Urothelium cell line (cell line): ENCODE measurements at places on chromosomes 13 and 19.
A peak's percentile ranks its signal among the peaks of the same experiment; 100 is the strongest.

DNA sequence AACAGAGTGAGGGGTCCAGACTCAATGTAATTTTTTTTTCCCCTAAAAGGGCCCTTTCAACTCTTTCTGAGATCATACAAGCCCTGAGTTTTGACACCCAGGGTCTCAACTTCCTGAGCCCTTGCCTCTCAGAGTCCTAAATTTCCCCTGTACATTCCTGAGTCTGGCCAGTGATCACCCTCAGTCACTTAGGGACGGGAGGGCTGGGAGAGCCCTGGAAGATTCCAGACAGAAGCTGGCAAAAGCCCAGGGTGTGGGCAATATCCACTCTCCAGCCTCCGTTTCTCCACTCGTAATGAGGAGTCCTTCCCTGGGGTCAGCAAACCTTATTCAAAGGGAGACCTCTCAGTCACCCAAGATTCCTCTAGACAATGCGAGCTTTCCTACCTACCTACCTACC is 1.6 kb downstream of the PPP1R13L start:
- DNase-seq, result no peak

DNA sequence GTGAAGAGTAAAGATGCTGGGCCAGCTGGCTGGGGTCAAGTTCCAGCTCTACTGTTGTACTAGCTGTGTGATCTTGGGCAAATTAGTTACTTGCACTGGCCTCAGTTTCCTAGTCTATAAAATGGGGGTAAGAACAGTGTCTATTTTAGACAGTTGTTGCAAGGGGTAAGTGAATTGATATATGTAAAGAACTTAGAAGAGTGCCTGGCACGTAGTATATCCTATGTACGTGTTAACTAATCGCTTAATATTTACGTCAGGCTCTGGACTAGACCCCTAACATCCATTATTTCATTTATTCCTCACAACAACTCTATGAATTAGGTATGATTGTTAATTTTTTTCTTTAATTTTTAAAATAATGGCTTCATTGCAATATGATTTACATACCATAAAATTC is 3.7 kb upstream of the LCP1 start:
- DNase-seq, result no peak

DNA sequence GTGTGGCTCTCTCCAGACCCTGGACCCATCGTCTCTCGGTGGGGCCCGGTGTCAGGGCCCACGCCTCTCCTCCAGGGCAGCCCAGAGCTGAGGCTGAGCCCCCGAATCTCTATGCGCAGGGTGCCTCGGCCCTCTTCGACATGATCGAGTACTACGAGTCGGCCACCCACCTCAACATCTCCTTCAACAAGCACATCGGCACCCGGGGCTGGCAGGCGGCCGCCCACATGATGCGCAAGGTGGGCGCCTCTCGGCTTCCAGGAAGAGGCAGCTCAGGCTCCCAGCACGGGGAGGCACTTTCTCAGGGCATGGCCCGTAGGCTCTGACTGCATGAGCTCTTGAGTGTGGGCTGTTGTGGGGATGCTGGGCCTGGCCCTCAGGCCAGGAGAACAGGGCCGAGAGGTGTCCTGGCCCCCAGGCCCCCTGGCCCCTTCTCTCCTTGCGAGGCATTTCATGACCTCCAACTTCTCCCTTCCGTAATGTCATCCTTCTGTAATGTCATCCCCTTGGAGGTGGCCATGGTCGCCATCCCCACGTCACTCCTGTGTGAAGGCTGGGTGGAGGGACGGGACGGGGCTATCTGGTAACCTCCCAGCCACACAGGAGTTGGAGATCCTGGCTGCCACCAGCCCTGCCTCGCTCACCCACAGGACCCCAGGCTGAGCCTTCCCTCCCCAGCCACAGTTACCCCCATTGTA is 19.4 kb downstream of the NKPD1 start:
- no peak for DNase-seq

GRCh38 chr13:77565635-77566034 is 30.1 kb downstream of the SCEL start:
- peak; percentile 4 for DNase-seq

- DNase-seq, result no peak
These were observed 146.2 kb upstream of the FNDC3A start for GRCh38 chr13:48829536-48829935.

GRCh38 chr13:44414716-44415115 is 41.1 kb downstream of the SERP2 start:
- no peak for DNase-seq

DNA sequence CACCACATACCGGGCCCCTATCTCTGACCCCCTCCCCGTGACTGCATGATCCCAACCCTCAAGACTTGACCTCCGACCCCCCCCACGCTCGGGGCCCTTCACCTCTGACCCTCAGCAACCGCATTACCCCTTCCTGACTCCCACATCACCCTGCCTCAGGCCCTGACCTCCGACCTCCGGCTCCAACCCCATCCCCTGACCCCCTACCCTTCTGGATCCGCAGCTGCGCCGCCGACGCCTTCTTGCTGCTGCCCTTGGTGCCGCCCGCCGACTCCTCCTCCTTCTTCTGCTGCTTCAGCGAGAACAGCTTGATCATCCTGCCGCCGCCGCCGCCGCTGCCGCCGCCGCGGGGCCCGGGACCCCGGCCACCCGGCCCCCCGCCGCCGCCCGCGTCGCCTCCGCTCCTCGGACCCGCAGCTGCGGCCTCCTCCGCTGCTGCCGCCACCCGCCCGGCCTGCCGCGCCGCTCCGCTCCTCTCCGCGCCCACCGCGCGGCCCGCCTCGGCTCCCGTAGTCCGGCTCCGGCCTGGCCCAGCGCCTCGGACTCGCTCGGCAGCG is at the start of gene UBE2M:
Gene UBE2M (minus strand): TSS at position 546 of the 557 bp plus-strand sequence. CDS start 230 bp downstream, at position 316.
- DNase-seq, result no peak

DNA sequence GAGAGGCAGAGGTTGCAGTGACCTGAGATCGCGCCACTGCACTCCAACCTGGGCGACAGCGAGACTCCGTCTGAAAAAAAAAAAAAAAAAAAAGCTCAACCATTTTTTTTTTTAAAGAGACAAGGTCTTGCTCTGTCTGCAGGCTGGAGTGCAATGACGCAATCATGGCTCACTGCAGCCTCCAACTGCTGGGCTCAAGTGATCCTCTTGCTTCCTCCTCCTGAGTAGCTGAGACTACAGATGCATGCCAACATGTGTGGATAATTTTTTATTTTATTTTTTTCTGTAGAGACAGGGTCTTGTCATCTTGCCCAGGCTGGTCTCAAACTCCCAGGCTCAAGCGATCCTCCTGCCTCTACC is 10.3 kb downstream of the EHD2 start:
- DNase-seq, result no peak

DNA sequence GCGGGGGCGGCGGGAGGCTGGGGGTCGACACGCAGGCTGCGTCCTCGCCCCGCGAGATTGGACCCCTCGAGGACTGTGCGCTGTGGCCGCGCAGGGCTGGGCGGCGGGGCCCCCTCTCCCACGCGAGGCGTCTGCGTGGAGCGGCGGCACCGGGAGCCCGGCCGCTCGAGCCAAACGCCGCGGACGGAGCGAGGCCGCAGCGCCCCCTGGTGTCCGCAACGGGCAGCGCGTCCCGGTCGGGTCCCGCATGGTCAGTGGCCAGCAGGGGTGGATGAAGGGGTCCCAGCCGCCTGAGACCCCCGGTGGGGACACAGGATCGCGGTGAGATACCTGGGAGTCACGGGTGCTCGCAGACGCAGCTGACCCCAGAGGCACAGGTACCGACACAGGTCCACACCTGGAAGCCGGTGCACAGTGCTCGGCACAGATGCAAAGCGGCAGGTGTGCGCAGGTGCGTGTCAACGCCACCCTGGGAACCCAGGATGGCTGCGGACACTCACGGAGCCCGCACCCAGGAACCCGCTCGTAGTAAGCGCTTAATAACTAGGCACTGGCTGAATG is 2.1 kb upstream of the CIRBP start:
- peak; percentile 54 for DNase-seq

DNA sequence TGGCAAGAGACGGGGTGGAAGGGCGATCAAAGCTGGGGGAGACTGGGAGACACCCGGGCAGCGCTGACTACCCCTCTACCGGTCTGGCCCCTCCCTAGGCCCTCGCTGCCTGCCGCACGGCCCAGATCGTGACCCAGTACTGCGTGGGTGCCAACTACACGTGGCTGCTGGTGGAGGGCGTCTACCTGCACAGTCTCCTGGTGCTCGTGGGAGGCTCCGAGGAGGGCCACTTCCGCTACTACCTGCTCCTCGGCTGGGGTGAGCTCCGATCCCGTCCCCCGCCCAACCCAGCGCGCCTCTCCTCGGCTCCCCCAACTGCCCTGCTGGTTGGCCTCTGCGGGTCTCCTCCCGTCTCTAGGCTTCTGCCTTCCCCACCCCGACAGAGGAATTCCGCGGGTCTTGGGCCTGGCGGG is 8.8 kb downstream of the GIPR start:
- no peak for DNase-seq

GRCh38 chr13:50843257-50844083 is at the start of gene DLEU7:
DLEU7 (minus strand) TSS chr13:50843692; CDS start chr13:50843646, 46 bp downstream.
- DNase-seq, result no peak

- no peak for DNase-seq
These were observed 1328.2 kb downstream of the OLFM4 start for GRCh38 chr13:54356849-54357248.

GRCh38 chr13:25166306-25166705 is 5.8 kb downstream of the AMER2 start:
- DNase-seq, result no peak

- no peak for DNase-seq
These were observed 7.8 kb downstream of the FIZ1 start for GRCh38 chr19:55591555-55591954.

- DNase-seq, result peak; percentile 72
These were observed at the start of gene MRI1 for GRCh38 chr19:13764101-13764807. MRI1 (plus strand) TSS chr19:13764522; CDS start chr19:13764589, 67 bp downstream.

- DNase-seq, result peak; percentile 70
These were observed at the start of gene CLEC11A for GRCh38 chr19:50723069-50723468. CLEC11A (plus strand) TSS chr19:50723364; CDS start chr19:50723526, 162 bp downstream.

- DNase-seq, result no peak
These were observed 14.1 kb upstream of the FRY start for GRCh38 chr13:32017474-32017873.

GRCh38 chr19:35195830-35196229 is 32.7 kb downstream of the FAM187B start:
- DNase-seq, result no peak

- no peak for DNase-seq
These were observed 5.1 kb downstream of the PAF1 start for GRCh38 chr19:39385629-39386411.

- no peak for DNase-seq
These were observed 16.7 kb upstream of the COLGALT1 start for GRCh38 chr19:17538684-17539237.

DNA sequence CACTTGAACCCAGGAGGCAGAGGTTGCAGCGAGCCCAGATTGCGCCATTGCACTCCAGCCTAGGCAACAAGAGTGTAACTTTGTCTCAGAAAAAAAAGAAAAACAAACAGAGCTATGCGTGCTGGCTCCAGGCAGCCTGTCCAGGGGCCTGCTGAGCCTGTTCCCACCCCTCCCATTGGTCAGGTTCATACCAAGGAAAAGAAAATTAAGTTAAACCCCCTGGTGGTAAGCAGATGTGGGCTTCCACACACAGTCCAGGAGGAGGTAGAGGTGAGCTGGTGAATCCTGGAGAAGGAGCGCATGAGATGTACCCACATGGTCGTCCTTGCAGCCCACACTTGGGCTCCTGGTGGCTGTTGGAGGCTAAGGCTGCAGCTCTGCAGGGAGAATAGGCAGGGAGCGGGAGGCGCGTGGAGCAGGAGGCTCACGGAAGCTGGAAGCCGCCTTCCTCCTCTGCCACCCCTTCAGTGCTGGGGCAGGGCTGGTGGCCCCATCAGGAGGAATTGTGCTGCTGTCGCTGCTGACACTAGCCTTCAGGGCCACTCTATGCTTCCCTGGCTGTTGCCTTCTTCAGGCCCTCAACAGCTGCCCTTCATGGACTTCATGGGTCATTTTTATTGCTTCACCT is 10.5 kb upstream of the CHAMP1 start:
- DNase-seq, result no peak

DNA sequence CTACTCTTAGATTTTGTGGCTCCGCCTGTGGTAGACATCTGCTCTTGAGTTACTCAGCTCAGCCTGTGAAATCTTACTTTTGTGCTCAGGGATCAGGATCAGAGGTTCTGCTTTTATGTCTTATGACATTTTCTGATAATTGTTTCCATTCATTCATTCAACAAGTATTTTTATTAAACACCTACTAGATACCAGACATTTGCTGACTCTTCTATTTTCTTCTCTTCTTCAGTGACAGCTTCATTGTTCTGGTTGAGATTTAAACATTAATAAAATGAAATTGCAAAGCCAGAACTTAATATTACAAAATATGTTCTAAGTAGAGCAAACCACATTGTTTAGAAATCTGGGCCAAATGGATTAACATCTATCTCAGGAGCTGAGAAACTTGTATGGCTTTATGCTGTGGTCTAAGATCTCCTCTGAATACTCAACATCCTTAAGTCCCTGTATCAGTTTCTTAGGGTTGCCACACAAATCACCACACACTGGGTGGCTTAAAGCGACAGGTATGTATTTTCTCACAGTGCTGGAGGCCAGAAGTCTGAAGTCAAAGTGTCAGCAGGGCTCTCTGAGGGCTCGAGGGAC is 15.8 kb upstream of the MICU2 start:
- DNase-seq, result no peak

DNA sequence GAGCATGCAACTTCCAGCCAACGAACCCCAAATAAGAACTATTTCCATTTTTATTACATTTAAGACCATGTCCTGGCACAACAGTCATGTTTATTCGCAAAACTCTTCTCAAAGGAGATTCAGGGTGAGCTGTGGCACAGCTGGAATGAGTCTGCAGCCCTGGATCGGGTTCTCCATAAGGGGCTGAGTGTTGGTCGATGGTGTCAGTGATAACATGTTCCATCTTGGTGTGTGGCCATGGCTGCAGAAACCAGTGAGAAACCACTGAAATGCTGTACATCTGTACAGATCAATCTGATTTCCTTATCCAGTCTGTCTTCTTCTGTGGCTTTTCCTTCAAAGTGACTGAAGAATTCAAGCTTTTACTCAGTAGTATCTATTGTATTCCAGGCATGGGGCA is 15.2 kb downstream of the FAM124A start:
- DNase-seq, result no peak

GRCh38 chr13:75091718-75092117 is 390.3 kb downstream of the TBC1D4 start:
- no peak for DNase-seq

DNA sequence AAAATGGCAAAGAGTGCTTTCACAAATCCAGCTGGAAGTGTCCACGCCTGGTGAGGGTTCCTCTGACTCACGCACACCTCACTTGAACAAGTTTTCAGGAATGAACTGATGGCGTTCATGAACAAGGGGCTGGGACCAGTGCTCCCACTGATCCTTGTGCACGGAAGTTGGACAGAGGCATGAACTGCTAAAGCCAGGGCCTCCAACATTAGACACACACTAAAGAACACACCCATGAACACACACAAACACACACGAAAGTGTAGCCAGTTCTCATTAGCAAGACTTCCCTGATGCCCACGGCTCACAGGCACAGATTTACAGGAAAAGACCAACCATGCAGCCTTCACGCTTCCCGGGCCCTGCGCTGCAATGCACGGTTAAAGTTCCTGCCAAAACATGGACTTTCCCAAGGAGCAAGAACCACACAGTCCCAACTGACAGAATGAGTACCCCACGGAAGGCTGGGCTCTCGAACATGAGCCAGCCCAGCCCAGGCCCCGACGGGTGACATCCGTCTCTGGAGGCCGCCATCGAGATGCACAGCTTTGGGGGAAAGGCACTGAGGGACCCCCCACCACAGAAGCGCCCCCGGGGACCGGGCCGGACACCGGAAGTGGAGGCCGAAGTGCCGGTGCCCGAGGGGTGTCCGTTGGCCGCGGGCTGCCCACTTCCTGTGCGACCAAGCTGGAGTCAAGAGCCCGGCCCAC is 808 bp downstream of the DNMT1 start:
- peak; percentile 33 for DNase-seq
